ENCODE measurements at places on chromosomes 16 and 17.

DNA sequence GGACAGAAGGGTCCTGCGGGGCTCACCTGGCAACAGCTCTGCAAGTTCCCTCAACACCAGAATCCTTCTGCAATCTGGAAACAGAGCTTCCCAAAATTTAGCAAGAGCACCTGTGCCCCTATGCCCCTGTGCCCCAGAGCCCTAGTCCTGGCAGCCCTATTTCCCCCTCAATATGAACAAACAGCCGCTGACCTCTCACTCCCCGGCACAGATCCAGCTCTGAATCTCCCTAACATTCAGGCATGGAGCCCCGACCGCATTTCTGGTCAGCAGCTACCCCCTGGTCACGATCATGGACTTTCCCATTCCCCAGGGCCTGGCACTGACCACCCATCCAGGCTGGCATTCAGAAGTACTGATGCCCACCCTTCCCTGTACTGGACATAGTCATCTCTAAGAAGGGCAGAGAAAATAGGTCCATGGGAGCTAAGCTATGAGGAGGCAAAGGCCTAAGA lies 110.8 kb upstream of the SMURF2 start:
- no peak for DNase-seq

DNA sequence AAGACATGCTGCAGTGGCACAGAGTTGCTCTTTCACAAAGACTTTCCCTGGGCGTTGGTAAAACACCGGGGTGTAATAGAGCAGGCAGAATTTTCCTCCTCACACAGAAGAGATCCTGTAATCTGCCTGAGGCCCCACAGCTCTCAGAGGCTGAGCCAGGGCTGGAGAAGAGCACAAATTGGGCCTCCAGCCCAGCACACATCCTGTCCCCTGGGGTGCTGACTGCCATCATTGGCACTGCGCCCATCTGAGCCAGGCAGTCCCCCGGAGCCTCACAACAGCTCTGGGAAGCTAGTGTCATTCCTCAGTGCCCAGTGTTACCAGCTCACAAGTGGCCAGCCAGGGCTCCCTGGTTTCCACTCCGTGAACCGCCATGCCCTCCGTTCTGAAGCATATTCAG lies 119.4 kb downstream of the SOCS1 start:
- DNase-seq = no peak

DNA sequence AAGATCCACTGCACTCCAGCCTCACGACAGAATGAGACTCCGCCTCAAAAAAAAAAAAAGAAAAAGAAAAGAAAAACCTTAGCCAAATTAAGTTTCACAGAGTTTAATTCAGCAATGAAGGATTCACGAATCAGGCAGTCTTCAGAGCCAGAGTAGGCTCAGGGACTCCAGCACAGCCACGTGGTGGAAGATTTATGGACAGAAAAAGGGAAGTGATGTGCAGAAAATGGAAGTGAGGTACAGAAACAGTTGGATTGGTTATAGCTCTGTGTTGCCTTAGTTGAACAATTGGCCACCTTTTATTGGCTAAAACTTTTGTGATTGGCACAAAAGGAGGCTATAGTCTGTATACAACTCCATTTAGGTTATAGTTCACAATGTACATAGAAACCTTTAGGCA lies 256.6 kb downstream of the HS3ST3B1 start:
- DNase-seq = no peak

- DNase-seq = no peak
Observed at GRCh38 chr17:15351925-15352324, 10.5 kb upstream of the TEKT3 start.

- no peak for DNase-seq
Observed at GRCh38 chr16:14335297-14335696, 264.2 kb downstream of the MRTFB start.

DNA sequence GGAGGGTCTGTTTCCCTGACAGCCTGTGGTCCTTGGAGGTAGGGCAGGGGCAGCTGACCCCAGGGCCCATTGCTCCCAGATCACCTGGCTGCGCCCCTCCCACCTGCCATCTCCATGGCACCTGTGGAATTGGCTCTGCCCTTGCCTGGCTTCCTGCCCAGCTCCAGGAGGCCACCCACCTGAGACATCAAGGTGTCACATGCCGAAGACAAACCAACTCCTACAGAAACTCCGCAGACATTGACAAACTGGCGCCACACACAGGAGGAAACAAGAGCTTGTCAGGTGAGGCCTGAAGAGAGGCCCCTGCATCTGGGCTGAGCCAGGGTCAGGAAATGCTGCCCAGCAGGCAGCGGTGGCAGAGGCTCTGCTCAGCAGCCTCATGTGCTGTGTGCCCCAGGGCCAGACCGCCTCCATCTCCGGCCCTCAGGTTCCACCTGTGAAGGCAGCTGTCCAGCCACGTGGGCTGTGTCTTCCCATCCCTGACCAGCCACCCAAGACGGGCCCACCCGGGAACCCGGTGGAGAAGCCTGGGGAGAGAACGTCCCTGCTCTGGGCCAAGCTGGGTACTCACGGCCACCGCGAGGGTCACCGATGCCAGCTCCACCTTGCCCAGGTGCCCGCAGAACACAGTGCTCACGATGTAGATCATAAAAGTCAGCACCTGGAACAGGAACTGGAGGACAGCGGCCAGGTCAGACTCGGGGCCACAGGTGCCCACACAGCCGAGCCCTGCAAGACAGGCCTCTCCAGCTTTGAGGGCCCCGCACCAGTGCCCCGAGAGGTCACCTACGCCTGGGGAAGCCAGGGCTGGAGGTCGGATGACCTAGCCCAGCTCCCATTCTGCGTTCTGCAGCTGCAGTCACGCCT lies 1.6 kb downstream of the SLC47A2 start:
- no peak for DNase-seq

- DNase-seq = peak; percentile 58
Observed at GRCh38 chr17:72618001-72618509, 474.4 kb downstream of the SLC39A11 start.
